ENCODE measurements at places on chromosomes 4 and X. TPM values are rescaled to one million over a fixed set of nuclear protein-coding genes. Genes with fewer than 3 reads are reported as not detected.

Gene ASB11
- total RNA-seq: not detected

Gene EFHC2
- total RNA-seq: 0.26 TPM

Gene DBET
- not detected for total RNA-seq

Gene TIMP1
- total RNA-seq: 261 TPM

Gene RAB40A
- not detected for total RNA-seq

Gene SOWAHD
- not detected for total RNA-seq

Gene PSAPL1
- total RNA-seq: 0.14 TPM

Gene RNF175
- not detected for total RNA-seq

Gene GAGE12J
- total RNA-seq: not detected

Gene PALLD
- 60.7 TPM for total RNA-seq

Gene PABPC4L
- 0.09 TPM for total RNA-seq
